Activated T-cell treated with anti-CD3 and anti-CD28 coated beads, Interleukin-2, amount 50 U/mL, for 1 hour (primary cell): ENCODE measurements at places on chromosomes 2 and 18.

- no peak for DNase-seq
Observed at GRCh38 chr18:49400398-49401072, 59.9 kb downstream of the DYM start.

- no peak for DNase-seq
Observed at GRCh38 chr18:53489266-53489665, 735.2 kb downstream of the MBD2 start.

- DNase-seq, result no peak
Observed at GRCh38 chr2:2721296-2721835, 390.3 kb upstream of the MYT1L start.

GRCh38 chr2:174438146-174438886 is 42.8 kb downstream of the SCRN3 start:
- no peak for DNase-seq

- no peak for DNase-seq
Observed at GRCh38 chr18:39636931-39637330, 2071.3 kb upstream of the CELF4 start.

GRCh38 chr2:70069049-70069448 is 18.2 kb upstream of the PCBP1 start:
- peak; percentile 56 for DNase-seq

DNA sequence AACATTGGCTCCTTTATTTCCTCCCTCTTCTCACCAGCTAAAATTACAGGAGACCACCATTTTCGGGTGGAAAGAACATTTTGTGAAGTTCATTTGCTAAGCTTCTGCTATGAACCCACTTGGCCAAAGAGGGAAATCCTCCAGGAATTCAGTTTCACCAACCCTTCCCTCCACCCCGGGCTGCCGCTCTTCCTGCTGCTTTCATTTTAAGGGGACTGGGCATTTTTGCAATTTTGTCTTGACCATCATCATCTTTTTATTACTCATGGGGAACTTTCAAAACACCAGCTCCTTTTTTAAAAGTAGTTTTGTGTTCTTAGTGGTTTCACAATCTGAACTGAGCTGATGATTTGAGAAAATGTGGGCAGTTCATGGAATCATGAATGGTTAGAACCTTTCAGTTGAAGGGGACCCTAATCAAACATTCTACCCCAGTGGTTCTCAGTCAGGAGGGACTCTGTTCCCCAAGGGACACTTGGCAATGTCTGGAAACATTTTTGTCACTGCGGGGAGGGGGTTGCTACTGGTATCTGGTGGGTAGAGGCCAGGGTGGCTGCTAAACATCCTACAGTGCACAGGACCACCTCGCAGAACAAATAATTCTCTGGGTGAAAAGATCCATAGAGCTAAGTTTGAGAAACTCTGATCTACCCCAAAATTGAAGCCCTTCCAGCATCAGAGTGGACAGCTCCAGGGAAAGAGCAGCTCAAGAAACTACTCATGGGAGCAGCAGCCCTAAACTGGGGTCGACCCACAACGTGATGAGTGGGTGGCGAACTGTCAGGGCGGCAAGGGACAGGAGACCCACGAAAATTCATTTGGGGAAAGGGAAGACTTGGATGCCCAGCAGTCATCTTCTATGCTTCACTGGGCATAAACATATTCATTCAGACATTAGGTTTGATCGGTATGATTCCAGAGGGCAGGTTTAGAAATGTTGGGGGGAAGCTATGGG is 92.9 kb downstream of the ACKR3 start:
- no peak for DNase-seq

GRCh38 chr2:25274868-25275574 is 66.7 kb downstream of the DNMT3A start:
- peak; percentile 52 for DNase-seq

GRCh38 chr2:39481611-39482010 is 44.5 kb upstream of the MAP4K3 start:
- DNase-seq, result no peak

DNA sequence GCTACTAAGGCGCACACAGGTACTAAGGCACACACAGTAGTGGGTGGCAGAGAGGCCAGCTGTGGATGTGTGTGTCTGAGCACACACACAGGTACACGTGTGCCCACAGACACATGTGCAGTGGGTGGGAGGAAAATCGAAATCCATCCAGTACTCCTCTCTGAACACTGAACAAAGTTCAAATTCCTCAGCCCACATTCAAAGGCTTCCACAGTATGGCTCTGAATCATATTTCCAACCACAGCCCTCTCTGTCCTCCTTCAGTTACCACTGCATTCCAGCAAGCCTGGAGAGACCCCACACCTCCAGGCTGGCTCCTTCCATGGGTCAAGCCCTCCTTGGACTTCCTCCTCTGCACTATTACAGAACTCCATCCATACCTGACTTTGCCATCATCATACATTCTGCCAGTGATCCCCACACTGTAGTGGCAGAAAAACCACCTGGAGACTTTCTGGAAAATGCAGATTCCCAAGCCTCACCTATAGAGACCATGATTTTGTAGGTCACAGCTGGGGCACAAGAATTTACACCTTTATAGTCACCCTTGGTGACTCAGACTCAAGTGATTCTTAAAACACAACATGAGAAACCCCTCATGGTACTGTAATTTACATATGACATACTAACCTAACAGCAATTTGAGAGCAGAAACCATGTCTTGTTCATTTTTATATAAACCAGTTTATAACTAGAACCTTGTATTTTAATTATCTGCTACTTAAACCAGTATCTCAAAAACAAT is 31.4 kb downstream of the EPG5 start:
- no peak for DNase-seq

GRCh38 chr2:212726403-212726802 is 187.8 kb upstream of the ERBB4 start:
- no peak for DNase-seq

DNA sequence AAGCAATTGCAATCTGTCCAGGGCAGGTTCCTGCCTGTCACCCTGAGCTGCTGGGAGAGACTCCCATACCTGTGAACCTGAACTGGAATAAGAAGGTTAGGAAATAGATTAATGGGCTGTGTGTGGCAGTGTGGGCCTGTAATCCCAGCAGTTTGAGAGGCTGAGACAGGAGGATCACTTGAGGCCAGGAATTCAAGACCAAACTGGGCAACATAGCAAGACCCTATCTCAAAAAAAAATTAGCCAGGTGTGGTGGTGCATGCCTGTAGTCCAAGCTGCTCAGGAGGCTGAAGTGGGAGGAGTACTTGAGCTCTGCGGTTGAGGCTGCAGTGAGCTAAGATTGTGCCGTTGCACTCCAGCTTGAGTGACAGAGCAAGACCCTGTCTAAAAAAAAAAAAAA is 127.7 kb upstream of the DSEL start:
- no peak for DNase-seq

- DNase-seq, result no peak
Observed at GRCh38 chr18:44681076-44681970, 635 bp downstream of the SETBP1 start.

- DNase-seq, result no peak
Observed at GRCh38 chr2:99821572-99821971, 320.8 kb downstream of the AFF3 start.

DNA sequence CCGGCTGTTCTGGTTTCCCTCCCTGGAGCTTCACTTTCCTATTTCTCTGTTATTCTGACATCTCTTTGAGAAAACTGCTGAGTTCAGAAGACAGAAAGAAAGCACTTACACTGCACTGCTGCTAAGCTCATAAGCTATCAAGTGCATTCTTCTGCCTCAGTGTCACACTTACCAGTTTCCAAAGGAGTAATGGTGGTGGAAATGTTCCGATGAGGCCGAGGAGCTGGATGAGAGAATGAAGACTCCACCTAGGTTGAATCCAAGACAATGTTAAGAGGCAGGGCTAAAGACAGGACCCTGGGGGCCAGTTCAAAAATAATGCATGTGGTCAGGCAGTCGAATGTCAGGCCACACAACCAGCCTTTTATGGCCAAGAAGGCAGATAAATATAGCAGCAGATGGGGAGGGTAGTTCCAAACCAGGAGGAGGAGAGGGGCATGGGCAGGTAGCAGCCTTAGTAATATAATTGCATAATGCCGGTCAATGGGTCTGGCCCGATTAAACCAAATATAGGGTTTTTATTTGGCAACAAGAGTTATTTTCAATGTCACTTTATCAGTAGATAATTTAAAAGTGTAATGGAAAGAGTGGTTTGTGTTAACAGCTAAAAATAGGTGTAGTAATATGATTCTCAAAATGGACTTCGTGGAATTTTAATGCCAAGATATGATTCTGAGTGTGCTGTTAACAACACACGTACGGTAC is at the start of gene MYOM1:
MYOM1 (minus strand) TSS at position 338 of the 705 bp plus-strand sequence. CDS start 4,745 bp downstream, outside the sequence.
- DNase-seq, result no peak

- DNase-seq, result peak; percentile 33
Observed at GRCh38 chr2:98771264-98771663, 40.3 kb upstream of the MGAT4A start.

DNA sequence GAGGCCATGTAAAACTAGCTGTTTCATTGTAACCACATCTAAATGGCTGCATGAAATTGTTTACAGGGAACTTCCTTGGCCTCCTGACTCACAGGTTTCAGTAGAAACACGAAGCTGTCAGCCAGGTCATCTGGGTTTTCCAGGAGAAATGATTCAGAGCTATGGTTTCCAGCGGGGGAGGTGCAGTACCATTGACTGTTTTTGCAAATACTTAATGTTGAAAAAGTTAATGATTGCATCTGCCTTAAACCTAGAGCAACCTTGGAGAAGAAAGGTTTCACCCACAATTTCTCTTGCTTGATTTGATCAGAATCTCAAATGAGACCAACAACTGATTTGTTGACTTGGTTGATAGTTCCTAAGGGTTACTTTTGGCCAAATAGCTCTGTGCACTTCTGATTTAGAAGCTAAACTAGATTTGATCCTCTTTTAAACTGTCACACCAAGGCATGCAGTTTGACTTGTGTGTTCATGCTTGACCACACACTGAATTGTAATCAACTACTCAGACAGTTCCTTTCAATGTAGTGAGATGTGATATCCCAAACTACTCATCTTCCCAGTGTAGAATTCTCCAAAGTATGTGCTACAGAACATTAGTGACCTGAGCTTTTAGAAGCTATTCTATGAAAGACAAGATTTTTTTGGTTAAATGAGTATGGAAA is 193.5 kb upstream of the CHST9 start:
- DNase-seq, result no peak

DNA sequence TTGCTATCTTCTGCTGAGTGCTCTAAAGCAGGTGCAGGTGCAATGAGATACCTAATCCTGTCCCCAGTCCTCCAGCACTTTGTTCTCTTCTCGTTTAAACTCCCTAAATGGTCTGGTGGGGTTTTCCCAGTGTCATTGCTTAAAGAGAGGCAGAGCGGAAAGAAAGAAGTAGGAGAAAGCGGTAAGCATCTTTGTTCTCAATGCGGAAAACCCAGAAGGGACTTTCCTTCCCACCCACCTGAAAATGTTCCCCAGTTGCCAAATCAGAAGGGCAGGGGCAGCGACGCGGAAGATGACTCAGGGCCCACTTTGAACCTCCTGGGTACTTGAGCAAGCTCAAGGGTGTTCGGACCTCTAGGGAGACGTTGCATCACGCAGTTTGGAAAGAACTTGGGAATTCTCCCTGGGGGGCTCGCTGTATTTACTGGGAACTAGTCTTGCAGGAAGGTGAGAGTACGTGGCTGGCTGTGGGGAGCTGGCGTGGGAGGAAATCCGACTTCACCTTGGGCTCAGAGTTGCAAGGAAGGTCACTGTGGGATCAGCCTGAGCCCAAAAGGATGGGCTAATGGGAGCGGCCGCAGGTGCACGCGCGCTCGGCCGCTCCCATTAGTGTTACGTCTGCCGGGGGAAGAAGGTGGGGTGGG is 589 bp upstream of the SGPP2 start:
- peak; percentile 30 for DNase-seq

- no peak for DNase-seq
Observed at GRCh38 chr2:157806426-157807077, 69.6 kb downstream of the ACVR1 start.

DNA sequence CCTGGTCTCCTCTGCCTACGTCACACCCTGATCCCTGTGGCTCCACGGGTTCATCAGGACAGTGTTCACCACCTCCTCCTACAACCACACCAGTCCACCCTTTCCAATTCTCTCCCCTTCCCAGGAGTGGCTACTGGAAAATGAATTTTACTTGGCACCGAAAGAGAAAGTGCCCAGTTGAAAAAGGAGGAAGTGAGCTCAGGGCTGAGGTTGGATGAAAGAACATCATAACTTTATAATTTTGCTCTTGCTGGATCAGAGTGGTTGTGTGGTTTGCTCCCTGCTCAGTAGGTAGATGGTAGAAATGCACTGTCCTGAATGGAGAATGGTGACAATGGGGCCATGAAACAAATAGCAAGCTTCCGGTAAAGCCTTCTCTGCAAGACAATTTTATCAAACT is 140.3 kb upstream of the DDX18 start:
- no peak for DNase-seq

DNA sequence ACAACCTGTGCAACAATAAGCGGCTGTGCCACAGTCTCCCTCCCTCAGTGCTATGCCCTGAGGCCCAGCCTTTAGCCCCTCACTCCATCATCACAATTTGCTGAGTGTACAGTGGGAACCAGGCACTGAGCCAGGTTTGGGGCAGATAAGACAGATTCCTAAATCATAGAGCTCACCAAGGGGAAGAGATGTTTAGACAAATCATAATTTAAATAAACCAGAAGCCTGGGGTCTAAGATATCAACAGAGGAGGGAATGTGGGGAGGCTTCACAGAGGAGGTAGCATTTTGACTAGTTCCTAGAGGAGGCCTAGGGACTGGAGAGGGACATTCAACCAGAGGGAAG is 139.3 kb upstream of the EPAS1 start:
- no peak for DNase-seq

- no peak for DNase-seq
Observed at GRCh38 chr2:180115269-180115668, 108.2 kb upstream of the CWC22 start.

GRCh38 chr2:174495365-174496012 is 8.7 kb upstream of the GPR155 start:
- no peak for DNase-seq

GRCh38 chr2:99864561-99865553 is 277.5 kb downstream of the AFF3 start:
- DNase-seq, result no peak

DNA sequence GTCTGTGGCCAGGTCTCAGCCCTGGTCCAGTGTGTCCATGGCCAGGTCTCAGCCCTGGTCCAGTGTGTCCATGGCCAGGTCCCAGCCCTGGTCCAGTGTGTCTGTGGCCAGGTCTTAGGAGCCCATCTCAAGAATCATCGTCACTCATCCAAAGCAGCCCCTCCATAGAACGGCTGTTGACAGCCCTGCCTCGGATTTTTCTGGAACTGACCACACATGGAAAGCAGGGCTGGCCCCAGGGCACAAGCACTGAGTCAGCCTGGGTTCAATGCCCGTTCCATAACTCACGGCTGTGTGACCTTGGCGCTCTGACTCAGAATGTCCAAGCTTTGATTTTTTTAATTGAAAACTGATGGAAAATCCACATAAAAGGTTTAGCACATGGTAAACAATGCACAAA is 59.9 kb upstream of the SNTG2 start:
- DNase-seq, result no peak
